ENCODE measurements at places on chromosomes 7 and 10. TPM values are rescaled to one million over a fixed set of nuclear protein-coding genes. Genes with fewer than 3 reads are reported as not detected.

The NRG3 gene
- 0.19 TPM for total RNA-seq

The KLF14 gene
- 2.9 TPM for total RNA-seq

The DLX6 gene
- not detected for total RNA-seq

The STOX1 gene
- 8.1 TPM for total RNA-seq

The LRGUK gene
- total RNA-seq = 0.87 TPM

The LDB1 gene
- 33.0 TPM for total RNA-seq

The MEST gene
- 963 TPM for total RNA-seq

The BCL7B gene
- 80.1 TPM for total RNA-seq

The MKI67 gene
- total RNA-seq = 0.39 TPM

The PLXNA4 gene
- 133 TPM for total RNA-seq

The POM121C gene
- 46.5 TPM for total RNA-seq

The ADAM8 gene
- total RNA-seq = 12.0 TPM

The FAM25A gene
- total RNA-seq = not detected

The AASS gene
- 24.7 TPM for total RNA-seq

The FXYD4 gene
- total RNA-seq = not detected

The GNAI1 gene
- 179 TPM for total RNA-seq

The PKD2L1 gene
- 0.39 TPM for total RNA-seq

The EPHA1 gene
- 0.22 TPM for total RNA-seq

The ELMO1 gene
- total RNA-seq = 48.9 TPM

The AKR1C2 gene
- total RNA-seq = 767 TPM

The HOXA13 gene
- total RNA-seq = 1.9 TPM

The IKZF1 gene
- 22.0 TPM for total RNA-seq

The TMEM209 gene
- total RNA-seq = 17.2 TPM

The ARL4A gene
- 34.9 TPM for total RNA-seq

The VAX1 gene
- not detected for total RNA-seq

The PHKG1 gene
- 2.8 TPM for total RNA-seq

The KNDC1 gene
- 0.13 TPM for total RNA-seq

The KIF5B gene
- total RNA-seq = 116 TPM

The CRTAC1 gene
- total RNA-seq = 1.3 TPM

The NEURL1 gene
- total RNA-seq = 0.13 TPM

The LIPF gene
- not detected for total RNA-seq

The HMX2 gene
- total RNA-seq = not detected

The AKR1C4 gene
- not detected for total RNA-seq

The CHST3 gene
- 80.3 TPM for total RNA-seq

The ZNF365 gene
- not detected for total RNA-seq

The PILRA gene
- total RNA-seq = 14.5 TPM

The VWDE gene
- not detected for total RNA-seq

The NPFFR1 gene
- total RNA-seq = not detected

The GRK5 gene
- 20.2 TPM for total RNA-seq

The OR2A1 gene
- total RNA-seq = 0.16 TPM

The PPIF gene
- 181 TPM for total RNA-seq

The FAM241B gene
- 2.6 TPM for total RNA-seq

The SORCS1 gene
- total RNA-seq = 0.16 TPM

The C1GALT1 gene
- 23.8 TPM for total RNA-seq

The CDK5 gene
- 7.3 TPM for total RNA-seq

The OGDHL gene
- total RNA-seq = not detected

The CTAGE15 gene
- not detected for total RNA-seq

Data from mesenteric fat pad (tissue), 1 donor.